ENCODE measurements at places on chromosomes 2 and 18.
A peak's percentile ranks its signal among the peaks of the same experiment; 100 is the strongest.

GRCh38 chr18:63131106-63131958 lies 188.2 kb downstream of the BCL2 start:
- peak; percentile 54 for DNase-seq

- DNase-seq = no peak
Observed at GRCh38 chr2:199216253-199216652, 241.5 kb downstream of the SATB2 start.

- DNase-seq = no peak
Observed at GRCh38 chr2:125543968-125544514, 1111.9 kb upstream of the GYPC start.

GRCh38 chr18:63346031-63346430 lies 21.0 kb downstream of the KDSR start:
- DNase-seq = no peak

DNA sequence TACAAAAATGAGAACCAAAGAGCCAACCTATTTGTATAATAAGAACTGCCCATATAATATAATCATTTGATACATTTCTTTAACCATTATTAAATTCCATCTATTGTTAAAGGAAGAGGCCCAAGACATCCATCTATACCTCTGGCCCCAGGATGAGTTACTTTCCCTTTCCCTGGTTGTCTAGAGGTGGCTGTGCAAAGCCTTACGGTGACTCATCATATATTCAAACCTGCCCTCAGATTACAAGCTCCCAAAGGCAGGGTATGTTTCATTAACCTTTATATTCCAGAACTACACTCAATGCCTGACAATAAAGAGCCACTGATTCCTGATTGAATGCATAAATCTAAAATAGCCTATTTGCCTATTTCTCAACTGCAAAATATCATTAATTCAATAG lies 105.8 kb upstream of the PID1 start:
- DNase-seq = no peak

GRCh38 chr2:64652231-64653108 lies 1.2 kb downstream of the SERTAD2 start:
- DNase-seq = no peak

DNA sequence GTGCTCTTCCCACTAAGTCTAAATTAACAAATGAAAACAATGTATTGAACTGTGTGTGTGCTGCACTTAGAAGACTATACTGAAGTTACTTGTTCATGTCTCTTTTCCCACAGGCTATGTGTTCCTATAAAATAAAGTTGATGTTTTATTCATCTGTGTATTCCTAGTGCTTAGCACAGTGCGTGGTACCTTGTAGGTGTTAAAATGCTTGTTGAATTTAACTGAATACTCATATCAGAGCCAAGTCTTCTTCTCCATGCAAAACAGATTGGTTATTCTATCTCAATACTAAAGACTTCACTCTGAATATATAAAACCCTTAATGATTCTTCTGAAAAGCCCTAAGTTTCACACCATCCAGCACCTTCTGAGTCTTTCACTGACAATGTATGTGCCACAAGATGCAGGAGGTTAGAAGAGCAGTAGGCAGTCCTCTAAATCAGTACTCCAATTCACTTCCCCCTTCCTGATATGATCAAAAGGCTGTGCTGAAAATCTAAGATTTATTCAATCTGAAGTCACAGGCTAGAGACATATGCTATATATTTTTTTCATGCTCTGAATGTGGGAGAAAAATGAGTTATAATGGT lies 231.7 kb upstream of the CCDC150 start:
- no peak for DNase-seq

GRCh38 chr18:56470406-56471351 lies 167.7 kb downstream of the TXNL1 start:
- DNase-seq = no peak

- DNase-seq = no peak
Observed at GRCh38 chr2:60119778-60120177, 433.7 kb downstream of the BCL11A start.

- DNase-seq = no peak
Observed at GRCh38 chr2:190507135-190507534, 27.4 kb downstream of the NEMP2 start.

DNA sequence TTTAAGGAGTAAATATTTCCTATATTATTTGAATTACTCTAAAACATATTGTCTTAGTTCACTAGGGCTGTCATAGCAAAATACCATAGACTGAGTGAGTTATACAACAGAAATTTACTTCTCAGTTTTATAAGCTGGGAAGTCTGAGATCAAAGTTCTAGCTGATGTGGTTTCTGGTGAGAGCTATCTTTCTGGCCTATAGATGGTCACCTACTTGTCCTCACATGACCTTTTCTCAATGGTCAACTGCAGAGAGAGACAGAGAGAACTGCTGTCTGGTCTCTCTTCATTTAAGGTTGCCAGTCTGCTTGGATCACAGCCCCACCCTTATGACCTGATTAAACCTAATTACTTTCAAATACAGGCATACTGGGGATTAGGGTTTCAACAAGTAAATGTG lies 490.9 kb downstream of the FBXO15 start:
- no peak for DNase-seq

GRCh38 chr2:195124391-195125079 lies 532.5 kb upstream of the SLC39A10 start:
- no peak for DNase-seq

DNA sequence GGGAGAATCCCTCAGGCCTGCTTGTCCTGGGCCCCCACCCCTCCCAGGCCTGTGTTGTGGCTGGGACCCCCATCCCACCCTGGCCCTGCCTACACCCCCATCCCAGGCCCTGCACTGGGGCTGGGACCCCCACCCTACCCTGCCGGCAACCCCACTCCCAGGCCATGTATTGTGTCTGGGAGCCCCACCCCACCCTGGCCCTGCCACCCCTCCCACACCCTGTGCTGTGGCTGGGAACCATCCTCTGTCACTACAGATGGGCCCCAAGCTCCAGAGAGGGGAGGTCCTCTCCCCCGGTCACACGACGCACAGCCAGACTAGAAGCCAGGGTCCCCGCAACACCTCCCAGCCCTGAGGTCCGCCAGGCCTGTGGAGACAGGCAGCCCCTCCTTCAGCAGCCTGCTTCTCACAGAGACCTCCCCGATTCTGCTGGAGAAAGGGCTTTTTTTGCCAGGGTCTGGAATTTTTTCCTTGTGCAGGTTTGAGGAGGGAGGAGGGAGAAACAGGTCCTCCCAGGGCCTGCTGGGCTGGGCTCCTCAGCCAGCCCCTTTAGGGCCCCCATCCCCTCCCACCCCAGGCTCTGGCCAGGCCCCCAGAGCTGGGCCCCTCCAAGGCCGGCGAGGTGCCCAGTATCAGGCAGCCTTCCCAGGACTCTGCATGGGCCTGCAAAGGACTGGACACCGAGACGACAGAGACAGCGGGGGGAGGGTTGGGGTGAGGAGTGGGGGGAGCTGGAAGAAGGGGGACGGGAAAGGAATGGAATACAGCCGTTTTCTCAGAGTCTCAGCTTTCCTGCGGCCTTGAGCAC lies 28.0 kb downstream of the KIF1A start:
- DNase-seq = no peak

DNA sequence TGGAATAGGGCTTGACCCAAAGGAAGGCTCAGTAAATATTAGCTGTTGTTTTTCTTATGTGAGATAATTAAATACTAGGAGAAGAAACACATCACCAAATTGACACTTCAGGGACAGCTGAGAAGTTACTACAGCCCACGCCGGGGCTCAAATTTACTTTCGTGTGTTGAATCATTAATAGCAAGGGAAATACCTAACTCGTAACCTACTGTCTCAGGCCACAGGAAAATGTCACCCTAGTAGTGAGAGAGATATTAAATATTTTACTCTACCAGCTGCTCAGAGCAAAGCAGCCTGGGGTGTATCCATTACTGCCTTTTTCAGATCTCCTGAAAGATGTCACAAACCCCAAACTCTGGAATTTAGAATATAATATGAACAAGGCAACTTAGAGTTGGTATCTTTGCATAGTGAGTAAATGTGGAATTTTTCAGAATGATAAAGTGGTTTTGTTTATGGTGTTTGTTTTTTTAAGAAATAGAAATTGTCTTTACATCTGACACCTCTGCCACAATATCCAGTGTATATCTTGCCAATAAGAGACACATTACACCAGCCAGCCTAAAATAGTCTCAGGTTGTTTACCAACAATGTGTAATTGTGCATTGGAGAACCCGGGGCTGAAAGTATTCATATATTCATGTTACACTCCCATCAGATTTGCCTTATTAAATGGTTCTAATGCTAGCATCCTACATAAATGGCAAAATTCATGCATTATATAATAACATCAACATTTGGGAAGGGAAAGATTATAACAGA lies 48.4 kb downstream of the ATP8B1 start:
- DNase-seq = no peak

DNA sequence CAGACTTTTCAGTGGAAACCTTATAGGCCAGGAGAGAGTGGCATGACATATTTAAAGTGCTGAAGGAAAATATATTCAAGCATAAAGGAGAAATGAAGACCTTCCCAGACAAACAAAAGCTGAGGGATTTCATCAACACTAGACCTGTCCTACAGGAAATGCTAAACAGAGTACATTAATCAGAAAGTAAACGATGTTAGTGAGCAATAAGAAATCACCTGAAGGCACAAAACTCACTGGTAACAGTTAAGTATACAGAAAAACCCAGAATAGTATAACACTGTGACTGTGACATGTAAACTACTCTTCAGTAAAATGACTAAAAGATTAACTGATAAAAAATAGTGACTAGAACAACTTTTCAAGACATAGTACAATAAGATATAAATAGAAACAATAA lies 87.4 kb downstream of the ATP8B1 start:
- no peak for DNase-seq

DNA sequence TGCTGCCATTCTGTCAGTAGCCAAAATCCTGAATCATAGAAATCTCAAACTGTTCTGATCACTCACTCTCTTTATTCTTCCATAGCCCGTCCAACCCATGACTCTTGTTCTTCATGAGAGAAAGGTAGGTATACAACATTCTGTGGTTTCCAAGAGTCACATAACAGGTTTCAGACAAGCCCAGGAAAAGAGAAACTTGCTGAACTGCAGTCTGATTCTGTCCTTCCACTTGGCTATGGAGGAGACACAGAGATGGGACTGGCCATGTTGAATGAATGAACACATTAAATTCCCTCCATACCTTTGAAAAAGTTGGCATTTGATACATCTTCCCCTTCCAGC lies 880.2 kb upstream of the CELF4 start:
- no peak for DNase-seq

DNA sequence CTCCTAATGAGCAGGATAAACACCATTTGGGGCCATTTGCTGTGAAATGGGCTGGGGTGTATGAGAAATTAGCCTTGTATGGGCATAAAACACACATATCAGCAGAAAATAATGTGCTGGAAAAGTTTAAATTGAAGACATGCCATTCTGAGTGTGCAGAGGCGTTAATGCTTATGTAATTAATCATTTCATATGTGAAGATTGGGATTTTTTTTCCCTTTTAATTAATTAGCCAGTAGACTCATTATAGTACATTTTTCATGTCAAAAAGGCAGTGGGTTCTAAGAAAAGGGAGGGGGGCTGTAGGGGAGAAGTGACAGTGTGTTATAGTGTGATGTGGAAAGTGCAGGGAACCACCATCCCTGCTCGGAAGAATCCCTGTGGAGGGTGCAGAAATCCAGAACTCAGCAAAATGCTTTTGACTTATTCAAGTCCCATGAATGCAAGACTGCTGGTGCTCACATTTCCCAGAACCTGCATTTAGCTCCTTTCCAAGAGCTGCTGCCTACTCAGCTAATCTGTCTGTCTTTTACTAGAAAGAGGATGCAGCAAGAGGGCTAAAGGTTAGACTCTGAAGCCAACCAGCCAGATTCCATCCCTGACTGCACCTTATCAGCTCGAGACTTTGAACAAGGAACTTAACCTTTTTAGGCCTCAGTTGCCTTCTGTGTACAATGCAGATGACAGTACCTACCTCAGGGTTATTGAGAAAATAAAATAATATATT lies 11.6 kb upstream of the COX7A2L start:
- DNase-seq = no peak

Data from stimulated activated CD4-positive, alpha-beta T cell treated with anti-CD3 and anti-CD28 coated beads, Interleukin-4, amount 100 ng/mL, for 4 hours (primary cell).